ENCODE measurements at places on chromosomes 2 and 18. TPM values are rescaled to one million over a fixed set of nuclear protein-coding genes. Genes with fewer than 3 reads are reported as not detected.

Gene GAREM2
- total RNA-seq, result 2.8 TPM

Gene AQP4
- not detected for total RNA-seq

Gene IL36RN
- not detected for total RNA-seq

Gene C2orf66
- 0.13 TPM for total RNA-seq

DNA sequence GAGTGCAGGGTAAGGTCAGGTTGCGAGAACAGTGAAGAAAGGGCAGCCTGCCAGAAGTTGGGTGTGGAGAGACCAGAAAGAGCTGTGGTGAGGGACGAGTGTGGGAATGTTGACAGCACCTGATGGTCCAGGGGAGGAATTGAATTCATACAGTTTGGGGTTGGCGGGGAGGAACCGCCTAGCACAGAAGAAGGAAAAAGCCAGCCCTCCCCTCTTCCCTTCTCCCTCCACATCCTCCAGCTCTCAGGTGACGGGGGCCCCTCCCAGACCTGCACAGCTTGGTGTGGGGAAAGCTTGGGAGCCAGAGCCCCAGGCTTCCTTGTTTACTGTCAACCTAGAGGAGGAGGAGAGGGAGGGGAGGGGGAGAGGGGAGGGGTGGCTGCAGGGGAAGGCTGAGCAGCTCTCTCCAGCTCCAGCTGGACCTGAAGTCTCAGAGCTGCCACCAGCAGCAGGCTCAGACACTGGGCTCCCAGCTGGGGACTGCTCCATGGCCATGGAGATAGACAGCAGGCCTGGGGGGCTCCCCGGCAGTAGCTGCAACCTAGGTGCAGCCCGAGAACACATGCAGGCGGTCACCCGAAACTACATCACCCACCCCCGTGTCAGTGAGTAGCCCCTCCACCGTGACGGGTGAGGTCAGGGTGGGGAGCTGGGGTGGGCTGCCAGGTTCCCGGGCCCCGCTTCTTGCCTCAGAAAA lies at the start of gene ATP6V1B1:
ATP6V1B1 (plus strand) TSS at position 433 of the 697 bp plus-strand sequence; CDS start at position 488, 55 bp downstream.
- no peak for DNase-seq

Gene SCYGR4
- total RNA-seq, result not detected

DNA sequence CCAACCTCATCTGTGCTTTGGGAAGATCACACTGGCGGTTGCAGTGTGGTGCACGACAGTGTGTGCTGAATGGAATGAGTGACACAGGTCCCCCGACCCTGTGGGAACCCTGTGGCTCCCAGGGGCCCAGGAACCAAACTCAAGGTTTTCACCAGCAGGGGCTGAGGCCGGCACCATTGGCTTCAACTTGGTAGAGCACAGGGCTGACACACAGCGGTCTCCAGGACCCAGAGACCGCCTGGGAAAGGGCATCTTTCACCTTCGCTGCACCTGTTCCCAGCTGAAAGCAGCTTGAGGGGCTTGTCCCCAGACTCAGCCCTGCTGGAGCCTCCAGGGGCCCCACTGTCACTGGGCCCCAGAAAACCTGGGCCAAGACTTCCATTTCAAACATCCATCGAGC lies 59.0 kb upstream of the ODC1 start:
- DNase-seq, result no peak

DNA sequence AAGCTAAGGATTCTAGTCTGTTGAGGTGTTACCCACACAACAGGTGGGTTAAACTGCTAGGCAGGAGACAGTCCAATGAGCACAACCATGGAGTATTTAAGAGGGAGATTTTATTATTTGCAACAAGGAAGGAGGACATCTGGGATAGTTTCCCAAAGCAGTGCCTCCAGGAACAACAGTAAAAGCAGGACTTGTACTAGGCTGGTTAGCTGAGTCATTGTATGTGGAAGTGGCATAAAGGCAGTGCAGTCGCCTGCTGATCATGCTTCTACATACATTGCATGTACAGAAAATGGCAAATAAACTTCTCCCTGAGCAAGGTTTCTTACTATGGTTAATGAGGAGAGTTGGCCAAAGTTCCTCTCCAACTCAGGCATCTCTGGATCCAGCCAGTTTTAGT lies 46.1 kb upstream of the CYTIP start:
- DNase-seq, result no peak

GRCh38 chr2:129882476-129882875 lies 97.0 kb upstream of the RAB6C start:
- no peak for DNase-seq

DNA sequence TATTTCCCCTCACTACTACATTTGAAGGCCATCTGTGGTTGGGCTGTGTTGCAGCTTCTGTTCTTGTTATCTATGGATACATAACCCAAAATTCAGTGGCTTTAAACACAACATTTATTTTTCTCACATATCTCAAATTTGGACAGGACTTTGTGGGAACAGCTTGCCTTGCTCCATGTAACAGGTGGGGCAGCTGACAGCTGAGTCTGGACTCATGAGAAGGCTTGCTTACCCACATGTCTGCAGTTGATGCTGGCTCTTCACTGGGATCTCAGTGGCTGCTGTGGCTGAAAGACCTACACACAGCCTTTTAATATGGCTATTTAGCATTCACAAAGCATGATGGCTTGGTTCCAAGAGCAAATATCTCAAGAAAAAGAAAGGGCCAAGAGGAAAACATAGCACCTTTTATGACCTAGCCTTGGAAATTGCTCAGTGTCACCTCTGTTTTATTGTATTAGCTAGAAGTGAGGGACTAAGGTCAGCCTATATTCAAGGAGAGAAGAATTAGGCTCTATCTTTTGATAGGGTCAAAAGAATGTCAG lies 296.8 kb upstream of the ZNF521 start:
- no peak for DNase-seq

Gene DARS1
- total RNA-seq, result 139 TPM

DNA sequence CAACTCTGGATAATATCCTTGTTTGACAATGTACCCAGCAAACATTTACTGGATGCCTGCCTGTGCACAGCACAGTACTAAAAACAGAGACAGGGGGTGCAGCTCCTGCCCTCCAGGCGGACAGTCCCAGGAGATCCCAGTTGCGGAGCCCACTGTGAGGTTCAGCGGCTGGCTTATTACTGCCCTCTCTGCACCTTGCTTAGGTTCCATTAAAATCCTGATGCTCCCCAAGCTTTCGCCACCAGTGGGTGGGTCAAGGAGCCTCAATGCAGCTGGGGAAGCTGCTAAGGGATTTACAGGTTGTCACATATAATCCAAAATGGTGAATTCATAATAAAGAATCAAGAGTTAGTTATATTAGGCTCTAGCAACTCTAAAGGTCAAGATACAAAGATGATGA lies 38.3 kb downstream of the CRACDL start:
- no peak for DNase-seq

DNA sequence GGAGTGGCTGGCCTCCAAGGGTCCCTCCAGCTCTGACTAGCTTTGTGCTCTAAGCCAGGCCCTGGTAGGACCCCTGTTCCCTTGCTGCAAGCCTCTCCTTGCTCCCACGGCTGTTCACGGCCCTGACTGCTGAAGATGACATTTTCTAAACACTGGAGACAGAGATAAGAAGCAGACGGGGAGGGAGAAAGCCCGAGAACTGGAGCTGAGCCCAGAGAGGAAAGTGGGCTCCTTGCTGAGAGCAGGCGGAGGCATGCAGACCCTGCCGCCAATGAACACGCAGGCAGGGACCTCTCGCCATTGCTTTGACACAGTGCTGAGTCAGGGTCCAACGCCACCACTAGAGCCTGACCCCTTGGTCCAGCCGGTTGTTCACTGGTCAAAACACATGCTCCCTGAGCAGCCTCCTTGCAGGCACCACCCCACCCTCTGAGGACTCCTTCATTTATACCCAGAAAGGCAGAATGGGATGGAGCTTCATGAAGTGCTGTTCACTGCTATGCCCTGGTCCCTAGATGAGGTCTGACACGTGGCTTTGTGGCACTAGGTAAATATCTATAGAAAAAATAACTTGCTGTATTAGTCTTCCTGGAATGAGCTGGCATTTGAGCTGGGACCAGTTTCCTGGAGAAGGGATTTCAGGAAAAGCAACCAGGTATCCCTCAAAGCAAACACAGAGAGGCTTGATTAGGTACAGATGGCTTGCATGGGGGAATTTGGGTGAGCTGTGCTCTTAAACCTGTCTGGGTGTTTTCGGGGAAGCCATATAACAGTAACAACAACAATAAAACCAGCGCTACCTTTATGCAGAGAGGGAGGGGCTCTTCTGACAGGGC lies 65.7 kb downstream of the MCFD2 start:
- no peak for DNase-seq

GRCh38 chr2:7180638-7181370 lies 263.6 kb downstream of the RNF144A start:
- DNase-seq, result no peak

DNA sequence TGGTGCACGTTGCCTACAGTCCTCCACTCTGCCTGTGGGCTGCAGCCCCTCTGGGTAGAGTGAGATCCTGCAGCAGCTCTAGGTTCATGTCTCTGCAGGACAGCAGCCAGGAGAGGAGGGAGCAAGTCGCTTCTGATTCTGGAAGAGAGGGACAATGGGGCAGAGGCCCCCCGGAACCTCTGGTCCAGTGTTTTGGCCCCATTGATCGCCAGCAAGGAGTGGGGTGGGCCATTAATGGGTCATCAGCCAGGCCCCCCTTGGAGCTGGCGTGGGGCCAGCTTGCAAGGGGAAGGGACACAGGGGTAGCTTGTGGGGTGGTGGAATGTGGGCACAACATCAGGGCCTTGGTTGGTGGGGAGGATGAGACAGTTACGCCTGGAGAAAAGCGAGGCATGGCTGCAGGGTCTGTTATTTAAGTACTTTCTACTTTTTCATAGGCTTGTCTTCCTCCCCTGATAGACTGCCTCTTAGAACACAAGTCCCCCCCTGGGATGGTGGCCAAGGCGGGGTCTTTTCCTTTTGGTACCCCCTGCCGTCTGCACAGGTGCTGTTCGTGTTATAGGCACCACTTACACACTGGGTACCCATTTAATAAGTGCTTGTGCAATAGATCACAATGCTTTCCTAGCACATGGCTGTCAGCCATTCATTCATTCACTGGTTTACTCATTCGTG lies 44.6 kb downstream of the INHBB start:
- DNase-seq, result no peak

DNA sequence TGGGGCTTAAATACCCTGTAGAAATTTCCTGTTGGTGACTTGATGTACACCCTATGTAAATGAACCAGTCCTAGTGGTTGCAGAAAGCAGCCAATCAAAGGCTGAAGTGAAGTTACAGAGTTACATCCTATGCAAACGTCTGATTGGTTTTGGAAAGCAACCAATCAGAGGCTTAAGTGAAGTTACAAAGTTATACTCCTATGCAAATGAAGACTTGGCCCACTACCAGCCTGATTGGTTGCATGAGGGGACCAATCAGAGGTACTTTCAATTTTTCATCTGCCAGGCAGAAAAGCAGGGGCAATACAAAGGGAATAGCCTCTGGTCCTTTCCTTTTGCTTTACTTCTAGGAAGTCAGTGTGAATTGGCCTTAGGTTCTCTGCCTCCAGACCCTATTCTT lies 13.6 kb upstream of the ZNF397 start:
- no peak for DNase-seq

DNA sequence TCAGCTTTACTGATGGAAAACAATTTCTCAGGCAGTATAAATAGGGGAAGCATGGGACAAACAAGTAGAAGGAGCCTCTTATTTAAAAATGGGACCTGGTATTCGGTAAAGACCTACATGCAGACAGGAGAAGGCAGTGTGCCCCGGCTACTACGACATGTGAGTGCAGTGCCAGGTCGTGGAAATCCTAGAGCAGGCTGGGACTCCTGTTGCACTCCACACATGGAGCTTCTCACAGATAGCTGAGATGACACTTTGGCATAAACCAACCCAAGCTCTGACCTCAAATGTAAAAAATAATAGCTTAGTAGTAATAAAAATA lies 885 bp upstream of the DSEL start:
- no peak for DNase-seq

Gene CPO
- not detected for total RNA-seq

Gene MALT1
- 52.7 TPM for total RNA-seq

DNA sequence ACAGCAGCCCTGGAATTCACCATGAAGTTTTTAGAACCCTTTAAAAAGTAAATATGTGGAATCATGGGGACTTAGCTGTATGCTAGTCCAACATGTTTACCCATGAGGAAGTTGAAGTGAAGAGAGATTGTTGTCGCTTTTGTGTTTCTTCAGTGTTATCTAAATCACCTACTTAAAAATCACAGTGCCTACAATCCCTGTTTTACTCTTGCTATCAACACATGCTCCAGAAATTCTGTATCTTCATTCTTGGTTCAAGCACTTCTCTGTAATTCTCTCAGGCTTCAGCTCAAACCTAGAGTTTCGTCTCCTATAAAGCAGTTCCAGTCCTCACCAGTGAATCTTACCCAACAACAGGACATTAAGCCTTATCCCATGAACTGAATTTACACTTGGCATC lies 30.5 kb upstream of the CHMP1B start:
- no peak for DNase-seq

- DNase-seq, result no peak
Observed at GRCh38 chr2:172058660-172059059, 26.6 kb upstream of the DLX1 start.

Gene MBD2
- total RNA-seq, result 122 TPM

Measured in activated CD8-positive, alpha-beta T cell treated with anti-CD3 and anti-CD28 coated beads, Interleukin-2, amount 10 ng/mL, durations not matched to agents 7 days and 5 days (primary cell).